ENCODE measurements at places on chromosomes 2 and 18. TPM values are rescaled to one million over a fixed set of nuclear protein-coding genes. Genes with fewer than 3 reads are reported as not detected.

TUBA3E gene
- not detected for total RNA-seq

ARID5A gene
- total RNA-seq = 107 TPM

DIS3L2 gene
- total RNA-seq = 28.4 TPM

ANKRD53 gene
- 3.3 TPM for total RNA-seq

MERTK gene
- 29.7 TPM for total RNA-seq

PARD6G gene
- total RNA-seq = 4.1 TPM

CIB4 gene
- total RNA-seq = not detected

ING5 gene
- 30.7 TPM for total RNA-seq

TFCP2L1 gene
- 1.7 TPM for total RNA-seq

GRCh38 chr18:57077005-57077765 is 69.7 kb upstream of the BOD1L2 start:
- DNase-seq = no peak
- no peak overlapping the region for H3K4me3 ChIP-seq
- no peaks in the 10 kb centered on the region for H3K27me3 ChIP-seq
- H3K4me1 ChIP-seq = no peaks in the 10 kb centered on the region
- no peaks in the 10 kb centered on the region for H3K36me3 ChIP-seq
- no peak overlapping the region for H3K27ac ChIP-seq

DNA sequence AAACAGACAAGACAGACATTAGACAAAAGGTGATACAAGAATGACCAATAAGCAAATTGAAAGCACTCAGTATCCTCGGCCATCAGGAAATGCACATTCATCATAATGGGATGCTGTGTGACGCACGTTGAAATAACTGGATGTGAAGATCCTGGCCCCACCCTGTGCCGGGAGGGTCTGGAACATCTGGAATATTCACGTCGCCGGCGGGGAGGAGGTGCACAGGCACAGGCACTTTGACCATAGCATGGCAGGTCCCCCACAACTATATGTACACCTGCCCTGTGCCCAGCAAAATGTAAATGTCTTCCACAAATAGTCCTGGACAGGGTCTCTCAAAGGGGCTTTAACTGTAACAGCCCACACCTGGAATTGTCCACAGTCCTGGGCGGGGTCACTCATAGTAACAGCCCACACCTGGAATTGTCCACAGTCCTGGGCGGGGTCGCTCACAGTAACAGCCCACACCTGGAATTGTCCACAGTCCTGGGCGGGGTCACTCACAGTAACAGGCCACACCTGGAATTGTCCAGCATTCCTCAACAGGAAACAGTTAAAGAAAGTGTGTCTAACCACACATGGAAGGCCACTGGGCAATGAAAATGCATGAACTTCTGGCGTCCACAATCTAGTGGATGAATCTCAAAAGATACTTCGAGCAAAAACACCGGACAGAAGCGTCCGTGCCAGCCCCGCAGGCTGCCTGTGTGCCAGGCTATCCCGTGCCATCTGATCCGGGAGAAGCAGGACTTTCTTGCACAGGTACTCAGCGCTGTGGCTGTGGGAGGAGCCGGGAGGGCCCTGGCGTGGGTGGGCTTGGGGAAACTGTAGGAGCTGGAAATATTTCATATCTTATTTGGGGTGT is 113.4 kb downstream of the RTP5 start:
- H3K4me1 ChIP-seq = no peaks in the 10 kb centered on the region
- H3K27me3 ChIP-seq = no peaks in the 10 kb centered on the region
- H3K27ac ChIP-seq = no peak overlapping the region
- no peak overlapping the region for H3K4me3 ChIP-seq
- no peaks in the 10 kb centered on the region for H3K36me3 ChIP-seq

- no peaks in the 10 kb centered on the region for H3K4me1 ChIP-seq
- no peaks in the 10 kb centered on the region for H3K27me3 ChIP-seq
- H3K36me3 ChIP-seq = no peaks in the 10 kb centered on the region
- no peak for DNase-seq
Observed at GRCh38 chr2:166768393-166769123, 119.7 kb upstream of the XIRP2 start.

- no peaks in the 10 kb centered on the region for H3K27me3 ChIP-seq
- H3K36me3 ChIP-seq = no peaks in the 10 kb centered on the region
- H3K27ac ChIP-seq = peak overlapping the region; percentile 44
- DNase-seq = no peak
- H3K4me3 ChIP-seq = no peak overlapping the region
Observed at GRCh38 chr2:191250400-191250799, 5.2 kb downstream of the MYO1B start.

GRCh38 chr18:61198486-61198885 is 134.7 kb upstream of the CDH20 start:
- no peak overlapping the region for H3K27ac ChIP-seq
- no peak for DNase-seq
- no peak overlapping the region for H3K4me3 ChIP-seq
- H3K4me1 ChIP-seq = no peaks in the 10 kb centered on the region
- no peaks in the 10 kb centered on the region for H3K27me3 ChIP-seq

GRCh38 chr18:58546552-58546951 is 82.3 kb downstream of the ALPK2 start:
- no peak overlapping the region for H3K4me3 ChIP-seq
- no peaks in the 10 kb centered on the region for H3K4me1 ChIP-seq
- no peaks in the 10 kb centered on the region for H3K36me3 ChIP-seq
- H3K27ac ChIP-seq = no peak overlapping the region

GRCh38 chr2:137380610-137381009 is 583.7 kb upstream of the HNMT start:
- DNase-seq = no peak
- H3K4me1 ChIP-seq = no peaks in the 10 kb centered on the region
- no peaks in the 10 kb centered on the region for H3K27me3 ChIP-seq
- no peak overlapping the region for H3K27ac ChIP-seq
- no peaks in the 10 kb centered on the region for H3K36me3 ChIP-seq

DNA sequence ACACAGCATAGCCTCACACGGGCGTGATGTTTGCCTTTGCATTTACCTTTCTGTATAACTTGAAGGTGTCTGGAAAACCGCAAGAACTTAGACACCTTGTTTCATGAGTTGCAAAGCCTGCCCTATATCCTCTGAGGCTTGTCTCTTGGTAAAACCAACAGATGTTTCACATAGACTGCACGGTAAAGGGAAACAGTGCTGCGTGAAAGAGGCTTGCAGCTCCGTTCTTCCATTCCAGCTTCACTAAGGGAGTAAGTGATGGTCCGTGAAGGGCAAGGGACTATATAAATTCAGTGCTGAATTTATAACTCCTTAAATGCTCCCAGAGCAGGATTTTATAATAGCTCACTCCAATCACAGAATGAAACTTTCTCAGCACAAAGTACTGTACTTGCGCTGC is 360.5 kb downstream of the SOX11 start:
- no peaks in the 10 kb centered on the region for H3K36me3 ChIP-seq
- H3K4me3 ChIP-seq = no peak overlapping the region

- H3K4me1 ChIP-seq = no peaks in the 10 kb centered on the region
- H3K27me3 ChIP-seq = no peaks in the 10 kb centered on the region
- no peaks in the 10 kb centered on the region for H3K36me3 ChIP-seq
- no peak overlapping the region for H3K27ac ChIP-seq
- H3K4me3 ChIP-seq = no peak overlapping the region
Observed at GRCh38 chr2:231634951-231635875, 42.5 kb downstream of the TEX44 start.

GRCh38 chr2:177541258-177541991 is 148.9 kb downstream of the AGPS start:
- no peak overlapping the region for H3K27ac ChIP-seq
- H3K36me3 ChIP-seq = no peaks in the 10 kb centered on the region
- H3K4me3 ChIP-seq = no peak overlapping the region
- no peak for DNase-seq
- H3K27me3 ChIP-seq = no peaks in the 10 kb centered on the region

DNA sequence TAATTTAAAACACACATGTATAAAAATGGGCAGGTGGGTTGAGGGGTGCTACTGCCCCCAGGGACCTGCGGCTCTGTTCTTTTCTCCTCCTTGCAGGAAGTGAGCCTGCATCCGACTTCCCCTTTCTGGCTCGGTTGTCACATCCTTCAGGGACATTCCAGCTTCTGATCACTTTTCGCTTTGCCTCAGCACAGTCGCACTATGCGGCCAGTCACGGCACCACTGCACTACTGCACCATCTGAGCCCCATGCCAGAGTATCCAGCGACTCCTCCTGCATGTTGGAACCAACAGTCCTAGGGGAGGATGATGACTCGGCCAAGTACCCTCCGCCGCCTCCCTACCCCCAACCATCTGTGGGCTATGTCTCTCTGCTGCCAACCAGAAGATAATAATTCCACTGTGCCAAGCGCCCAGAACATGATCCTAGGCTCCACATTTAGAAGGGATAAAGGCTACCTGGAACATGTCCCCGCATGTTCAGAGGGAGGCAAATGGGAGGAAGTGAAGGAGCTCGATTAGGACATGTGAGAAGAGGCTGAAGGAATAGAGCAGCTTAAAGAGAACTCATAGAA is 17.6 kb downstream of the CDC42EP3 start:
- H3K4me1 ChIP-seq = peaks cover 19% of the 10 kb centered on the region
- H3K27me3 ChIP-seq = no peaks in the 10 kb centered on the region
- H3K27ac ChIP-seq = peak overlapping the region; percentile 80
- DNase-seq = peak; percentile 81

GRCh38 chr2:109613081-109613921 is 465 bp downstream of the SEPTIN10 start:
- H3K36me3 ChIP-seq = no peaks in the 10 kb centered on the region
- peak overlapping the region; percentile 99 for H3K27ac ChIP-seq
- H3K27me3 ChIP-seq = no peaks in the 10 kb centered on the region
- peaks cover 4% of the 10 kb centered on the region for H3K4me1 ChIP-seq
- peak overlapping the region; percentile 99 for H3K4me3 ChIP-seq
- DNase-seq = peak; percentile 87

GRCh38 chr2:63435070-63435469 is 153.2 kb downstream of the WDPCP start:
- H3K36me3 ChIP-seq = no peaks in the 10 kb centered on the region
- H3K4me1 ChIP-seq = no peaks in the 10 kb centered on the region
- no peaks in the 10 kb centered on the region for H3K27me3 ChIP-seq
- DNase-seq = no peak

GRCh38 chr18:3710712-3711301 is 260.8 kb downstream of the TGIF1 start:
- H3K27me3 ChIP-seq = no peaks in the 10 kb centered on the region
- H3K27ac ChIP-seq = no peak overlapping the region
- no peaks in the 10 kb centered on the region for H3K36me3 ChIP-seq
- DNase-seq = peak; percentile 81

- H3K4me1 ChIP-seq = no peaks in the 10 kb centered on the region
- no peaks in the 10 kb centered on the region for H3K36me3 ChIP-seq
- no peak overlapping the region for H3K4me3 ChIP-seq
- H3K27me3 ChIP-seq = no peaks in the 10 kb centered on the region
Observed at GRCh38 chr18:50441016-50441415, 66.2 kb downstream of the SKA1 start.

GRCh38 chr18:45628979-45629958 is 14.0 kb downstream of the SLC14A2 start:
- no peak overlapping the region for H3K27ac ChIP-seq
- DNase-seq = no peak
- H3K36me3 ChIP-seq = no peaks in the 10 kb centered on the region

DNA sequence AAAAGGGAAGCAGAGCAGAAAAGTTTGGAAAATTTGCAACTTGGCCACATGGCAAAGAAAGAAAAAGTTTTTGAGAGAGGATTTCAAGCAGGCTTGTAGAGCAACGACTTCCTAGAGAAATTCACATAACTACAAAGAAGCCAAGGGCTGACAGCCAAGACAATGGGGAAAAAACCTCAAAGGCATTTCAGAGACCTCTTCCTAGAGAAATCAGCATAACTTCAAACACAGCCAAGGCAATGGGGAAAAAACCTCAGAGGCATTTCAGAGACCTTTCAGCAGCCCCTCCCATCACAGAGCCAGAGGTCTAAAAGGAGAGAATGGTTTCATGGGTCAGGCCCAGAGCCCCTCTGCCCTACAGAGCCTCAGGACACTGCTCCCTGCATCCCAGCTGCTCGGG is 7.2 kb downstream of the ADI1 start:
- H3K27me3 ChIP-seq = no peaks in the 10 kb centered on the region
- no peak for DNase-seq
- no peak overlapping the region for H3K27ac ChIP-seq
- peaks cover 18% of the 10 kb centered on the region for H3K36me3 ChIP-seq
- no peaks in the 10 kb centered on the region for H3K4me1 ChIP-seq
- no peak overlapping the region for H3K4me3 ChIP-seq

DNA sequence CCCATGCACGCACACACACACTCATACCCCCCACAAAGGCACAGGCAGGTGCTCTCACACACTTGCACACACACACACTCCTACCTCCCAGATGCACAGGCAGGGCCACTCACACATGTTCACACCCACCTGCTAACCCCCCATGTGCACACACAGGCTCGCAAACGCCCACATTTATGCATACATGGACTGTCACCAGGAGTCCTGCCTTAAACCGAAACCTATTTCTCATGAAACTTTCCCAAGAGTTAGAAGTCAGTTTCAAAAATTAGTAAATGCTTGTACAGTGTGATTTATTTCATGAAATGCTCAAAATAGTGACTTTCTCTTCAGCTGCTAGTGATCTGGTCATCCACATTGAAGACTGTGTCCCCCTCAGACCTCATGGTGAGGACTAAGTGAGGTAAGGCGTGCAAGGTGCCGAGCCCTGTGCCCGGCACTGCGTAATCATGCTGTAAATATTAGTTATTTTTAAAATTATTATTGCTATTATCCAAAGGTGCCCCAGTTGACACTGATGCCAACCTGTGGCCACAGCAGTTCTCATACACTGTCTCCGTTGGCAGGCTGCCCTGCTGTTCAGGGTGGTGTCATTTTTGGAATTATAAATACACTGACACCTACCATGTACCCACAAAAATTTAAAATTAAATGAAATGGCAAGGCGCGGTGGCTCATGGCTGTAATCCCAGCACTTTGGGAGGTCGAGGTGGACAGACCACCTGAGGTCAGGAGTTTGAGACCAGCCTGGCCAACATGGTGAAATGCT is 12.4 kb downstream of the CNNM4 start:
- H3K4me3 ChIP-seq = no peak overlapping the region
- H3K27ac ChIP-seq = no peak overlapping the region
- DNase-seq = no peak
- no peaks in the 10 kb centered on the region for H3K27me3 ChIP-seq

DNA sequence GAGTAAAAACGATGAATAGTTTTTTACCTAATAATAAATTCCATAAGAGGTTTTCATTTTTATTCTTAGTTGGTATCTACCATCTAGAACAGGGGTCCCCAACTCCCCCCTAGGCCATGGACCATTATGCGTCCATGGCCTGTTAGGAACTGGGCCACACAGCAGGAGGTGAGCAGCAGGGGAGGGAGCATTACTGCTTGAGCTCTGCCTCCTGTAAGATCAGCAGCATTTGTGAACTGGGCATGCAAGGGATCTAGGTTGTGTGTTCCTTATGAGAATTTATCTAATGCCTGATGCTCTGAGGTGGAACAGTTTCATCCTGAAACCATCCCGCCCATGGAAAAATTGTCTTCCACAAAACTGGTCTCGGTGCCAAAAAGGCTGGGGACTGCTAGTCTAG is 5.9 kb downstream of the TIA1 start:
- H3K4me3 ChIP-seq = no peak overlapping the region
- H3K36me3 ChIP-seq = no peaks in the 10 kb centered on the region
- H3K27ac ChIP-seq = no peak overlapping the region
- no peak for DNase-seq
- H3K4me1 ChIP-seq = peaks cover 11% of the 10 kb centered on the region

- H3K36me3 ChIP-seq = no peaks in the 10 kb centered on the region
- H3K4me3 ChIP-seq = no peak overlapping the region
- DNase-seq = peak; percentile 33
- no peaks in the 10 kb centered on the region for H3K4me1 ChIP-seq
- no peaks in the 10 kb centered on the region for H3K27me3 ChIP-seq
Observed at GRCh38 chr2:120865656-120866055, 130.0 kb downstream of the GLI2 start.

Measured in aorta (tissue), 5 donors.